ENCODE measurements at places on chromosomes 7 and 10. TPM values are rescaled to one million over a fixed set of nuclear protein-coding genes. Genes with fewer than 3 reads are reported as not detected.

DNA sequence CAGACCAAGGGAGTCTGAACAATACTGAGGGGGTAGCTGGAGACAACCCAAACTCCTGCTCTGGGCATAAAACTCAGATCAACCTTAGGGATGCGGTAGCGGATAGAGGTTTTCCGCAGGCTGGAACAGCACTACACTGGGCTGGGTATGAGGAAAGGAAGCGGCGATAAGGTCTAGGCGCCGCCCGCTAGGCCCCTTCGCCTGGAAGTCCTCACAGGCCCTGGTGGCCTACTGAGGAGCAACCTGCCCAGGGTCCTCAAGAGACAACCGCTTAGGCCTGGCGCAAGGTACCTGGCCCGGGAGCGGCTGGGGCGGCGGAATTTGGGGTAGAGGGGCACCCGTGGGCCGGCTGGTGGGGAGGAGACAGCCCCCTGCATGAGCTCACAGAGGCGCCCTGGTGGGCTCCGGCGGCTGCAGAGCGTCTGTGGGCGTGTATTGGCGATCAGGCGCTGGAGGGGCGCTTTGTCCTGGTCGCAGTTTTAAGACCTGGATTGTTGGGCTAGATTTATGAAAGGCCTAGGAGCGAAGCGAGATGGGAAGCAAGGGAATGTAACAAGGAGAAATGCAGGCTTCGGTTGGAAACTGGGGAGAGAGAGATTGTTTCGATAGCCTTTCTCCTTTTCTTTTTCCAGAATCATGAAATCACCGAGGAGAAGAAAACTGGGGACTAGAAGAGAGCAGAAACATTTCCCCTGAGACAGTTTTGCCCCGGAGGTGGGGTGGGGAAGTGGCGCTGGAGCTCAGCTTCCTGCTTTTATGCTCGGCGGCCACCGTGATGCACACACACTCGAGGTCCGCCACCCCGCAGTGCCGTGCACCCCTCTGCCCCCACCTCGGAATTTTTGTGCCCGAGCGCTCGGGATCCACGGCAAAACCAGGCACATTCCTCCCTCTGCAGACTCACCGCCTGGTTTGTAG, 2.4 kb upstream of the NKX2-3 start:
- no peak for DNase-seq

- no peak for DNase-seq
Measured at GRCh38 chr7:81725003-81725811, 44.6 kb downstream of the HGF start.

DNA sequence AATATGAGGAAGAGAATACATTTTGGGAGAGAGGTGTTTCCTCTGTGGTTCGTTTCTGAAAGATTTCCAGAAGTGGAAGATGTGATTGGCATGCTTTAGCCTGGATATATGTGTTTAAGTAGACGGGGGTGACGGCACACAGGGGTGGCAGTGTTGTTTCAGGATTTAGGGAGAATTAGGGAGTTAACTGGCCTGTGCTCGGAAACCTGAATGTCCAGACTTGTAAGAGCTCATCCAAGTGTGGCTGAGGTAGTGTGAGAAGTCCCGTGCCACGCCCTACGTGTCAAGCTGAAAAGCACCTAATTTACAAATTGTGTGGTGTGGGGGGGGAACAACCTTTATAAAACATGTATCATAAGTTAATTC, 1.1 kb downstream of the RALA start:
- no peak for DNase-seq

- no peak for DNase-seq
Measured at GRCh38 chr10:97307441-97307840, 11.6 kb upstream of the FRAT1 start.

- no peak for DNase-seq
Measured at GRCh38 chr10:32349968-32350738, 3.2 kb upstream of the EPC1 start.

- no peak for DNase-seq
Measured at GRCh38 chr10:119221666-119222065, 14.3 kb downstream of the GRK5 start.

The MBL2 gene
- not detected for total RNA-seq

The PRLHR gene
- not detected for total RNA-seq

All from SJSA1 (cell line).